ENCODE measurements at places on chromosomes 6 and 20. TPM values are rescaled to one million over a fixed set of nuclear protein-coding genes. Genes with fewer than 3 reads are reported as not detected.

DNA sequence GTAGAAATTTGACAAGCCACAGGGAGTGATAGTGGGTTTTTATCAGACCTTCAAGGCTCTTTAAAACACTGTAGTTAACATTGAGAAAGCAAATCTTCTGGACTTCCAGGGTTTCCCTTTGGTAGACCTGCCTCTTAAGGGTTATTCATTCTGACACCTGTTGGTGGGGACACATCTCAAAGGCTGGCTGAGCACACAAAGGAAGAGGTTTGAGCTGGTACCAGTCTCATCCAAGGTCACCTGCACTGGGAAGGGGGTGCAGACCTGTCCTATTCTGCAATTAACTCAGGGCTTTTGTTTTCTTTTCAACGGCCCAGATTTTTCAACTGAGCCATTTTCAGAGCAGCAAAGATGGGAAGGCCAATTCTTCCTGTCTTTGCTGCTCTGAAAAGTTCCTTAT, 45.6 kb downstream of the EDN1 start:
- DNase-seq: no peak

- DNase-seq: no peak
Observed at GRCh38 chr6:53216301-53216700, 67.7 kb upstream of the GCM1 start.

- no peak for DNase-seq
Observed at GRCh38 chr6:137058037-137058436, 13.3 kb upstream of the IL20RA start.

The TSHZ2 gene
- 0.36 TPM for total RNA-seq
